RWPE1 (cell line): ENCODE measurements at places on chromosomes 2 and 18.
A peak's percentile ranks its signal among the peaks of the same experiment; 100 is the strongest.

DNA sequence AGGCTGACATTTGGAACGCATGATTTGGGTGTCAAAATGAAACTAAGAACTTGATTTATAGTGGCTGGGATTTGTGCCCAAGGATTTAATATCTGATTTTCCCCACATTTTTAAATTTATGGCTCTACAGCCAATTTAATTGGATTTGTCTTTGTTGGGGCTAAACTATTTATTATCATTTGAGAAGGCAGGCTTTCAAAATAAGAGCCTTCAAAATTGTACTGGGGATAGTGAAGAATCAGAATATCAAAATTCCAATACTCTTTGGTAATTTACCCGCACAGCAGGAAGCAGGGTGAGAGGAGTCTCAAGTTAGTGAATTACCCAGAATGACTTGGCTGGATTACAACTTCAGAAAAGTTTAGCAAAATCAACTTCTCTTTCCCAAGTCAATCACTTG lies 278.1 kb downstream of the LRATD1 start:
- no peak for DNase-seq

DNA sequence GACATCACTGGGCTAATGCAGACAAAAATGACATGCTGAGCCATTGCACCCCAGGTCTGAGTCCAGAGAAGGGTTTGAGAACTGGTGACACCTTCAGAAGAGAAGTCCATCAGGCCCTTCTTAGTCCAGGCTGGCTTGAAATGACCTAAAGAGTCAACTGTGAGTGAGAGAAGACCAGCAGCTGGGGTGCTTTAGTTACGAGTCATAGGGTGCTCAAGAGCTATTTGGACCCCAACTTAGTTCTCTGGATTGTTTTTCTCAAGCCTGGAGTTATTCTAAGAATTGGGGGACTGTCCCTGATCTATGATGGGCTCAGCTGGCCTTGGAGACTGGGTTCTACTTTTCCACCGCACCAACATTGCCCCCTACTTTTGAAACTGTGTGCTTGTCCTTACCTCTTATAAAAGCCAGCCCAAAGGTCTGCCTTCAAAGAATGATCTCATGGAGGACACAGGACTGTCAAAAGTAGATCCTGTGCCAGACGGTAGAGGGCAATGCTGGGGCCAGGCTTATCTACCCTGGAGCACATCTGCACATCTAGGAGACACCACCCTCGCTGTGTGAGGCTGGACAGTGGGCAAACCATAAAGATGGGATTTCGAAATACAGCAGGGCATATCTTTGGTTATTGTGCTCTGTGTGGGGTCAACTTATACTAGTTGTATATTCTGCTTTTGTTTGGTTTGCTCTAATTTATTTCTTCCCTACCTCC lies 333.0 kb upstream of the SLC14A2 start:
- DNase-seq, result no peak

DNA sequence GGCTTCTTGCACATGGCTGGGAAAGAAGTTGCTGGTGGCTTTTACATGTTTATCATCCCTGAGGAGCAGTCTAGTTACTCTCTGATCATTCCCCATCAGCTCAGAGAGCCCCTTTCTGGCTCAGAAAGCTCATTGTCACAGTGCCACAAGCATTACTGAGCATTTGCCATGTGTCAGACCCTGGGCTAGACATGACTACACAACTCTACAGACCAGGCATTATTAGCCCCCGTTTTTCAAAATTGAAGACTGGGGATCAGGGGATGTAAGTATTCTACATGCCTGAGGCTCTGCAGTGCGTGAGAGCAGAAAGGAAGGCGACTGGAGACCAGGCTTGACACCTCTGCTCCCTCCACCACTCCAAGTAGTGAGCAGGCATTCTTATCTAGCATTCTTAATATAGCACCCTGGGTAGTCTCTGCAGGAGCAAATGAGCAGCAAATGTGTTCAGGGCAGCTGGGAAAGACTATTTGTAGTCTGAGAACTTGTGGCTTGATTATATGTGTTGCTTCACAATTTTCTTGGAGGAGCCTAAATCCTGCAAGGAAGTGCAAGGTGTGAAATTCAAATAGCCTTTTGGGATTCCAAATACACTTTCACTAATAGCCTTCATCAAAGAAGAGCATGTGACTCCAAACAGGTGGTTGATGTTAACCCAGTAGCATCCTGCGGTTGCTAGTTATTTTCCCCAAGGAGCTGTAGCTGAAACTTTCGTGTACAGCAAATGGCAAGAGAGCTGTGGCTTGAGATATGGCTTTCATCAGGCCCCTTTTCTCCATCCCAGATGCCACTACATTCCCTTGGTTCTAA lies 143.2 kb downstream of the DDX1 start:
- no peak for DNase-seq

DNA sequence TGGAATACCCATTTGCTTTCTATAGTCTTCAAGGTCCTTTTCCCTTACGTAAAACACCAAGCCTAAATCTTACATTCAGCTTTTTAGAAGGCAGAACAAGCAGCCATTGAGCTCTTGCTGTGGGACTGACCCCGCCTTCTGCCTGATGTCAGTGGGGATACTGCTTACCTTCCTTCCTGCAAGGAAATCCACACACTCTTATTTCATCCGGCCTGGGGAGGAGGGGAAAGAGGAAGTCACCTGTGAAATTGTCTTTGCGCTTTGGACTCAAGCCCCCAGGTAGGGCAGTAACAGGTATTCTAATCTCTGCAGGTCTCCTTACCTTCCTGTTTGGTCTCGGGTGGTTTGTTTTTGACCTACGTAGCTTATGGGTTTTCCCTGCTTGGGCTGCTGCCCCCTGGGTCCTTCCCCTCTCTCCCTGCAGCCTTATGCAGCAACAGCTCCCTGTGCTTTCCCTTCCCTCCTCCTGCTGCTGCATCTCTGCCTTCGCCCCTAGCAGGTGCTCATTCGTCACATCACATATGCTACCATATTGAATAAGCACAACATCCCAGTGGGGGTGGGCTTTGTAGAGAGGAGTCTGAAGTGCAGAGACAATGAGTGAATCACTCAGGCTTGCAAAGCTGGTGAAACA lies 402.5 kb upstream of the TRIB2 start:
- DNase-seq, result no peak

DNA sequence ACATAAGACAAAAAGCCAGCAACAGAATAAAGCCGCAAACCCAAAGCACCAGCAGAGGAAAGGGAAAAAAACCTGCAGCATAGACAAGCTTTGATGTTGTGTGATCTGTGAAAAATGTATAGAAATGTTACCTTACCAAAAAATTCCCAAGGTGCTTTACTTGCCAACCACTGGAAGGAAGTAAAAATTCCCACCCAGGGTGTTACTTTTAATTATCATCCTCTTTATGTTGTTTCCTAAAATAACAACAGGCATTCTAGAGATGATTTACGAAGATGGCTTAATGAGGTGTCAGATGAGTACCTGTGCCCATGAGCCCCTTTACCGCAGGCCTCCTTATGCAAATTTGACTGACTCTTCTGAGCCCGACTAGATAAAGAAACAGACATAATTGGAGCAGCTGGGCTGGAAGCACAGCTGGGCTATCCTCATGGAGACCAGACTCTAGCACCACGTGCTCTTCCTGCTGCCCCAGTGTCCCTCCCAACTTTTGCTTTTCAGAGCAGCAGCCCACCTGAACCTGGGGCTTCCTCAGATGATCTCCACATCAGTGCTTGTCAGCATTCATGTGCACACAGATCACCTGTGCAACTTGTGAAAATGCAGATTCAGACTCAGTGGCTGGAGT lies 41.5 kb downstream of the SRSF7 start:
- DNase-seq, result no peak

DNA sequence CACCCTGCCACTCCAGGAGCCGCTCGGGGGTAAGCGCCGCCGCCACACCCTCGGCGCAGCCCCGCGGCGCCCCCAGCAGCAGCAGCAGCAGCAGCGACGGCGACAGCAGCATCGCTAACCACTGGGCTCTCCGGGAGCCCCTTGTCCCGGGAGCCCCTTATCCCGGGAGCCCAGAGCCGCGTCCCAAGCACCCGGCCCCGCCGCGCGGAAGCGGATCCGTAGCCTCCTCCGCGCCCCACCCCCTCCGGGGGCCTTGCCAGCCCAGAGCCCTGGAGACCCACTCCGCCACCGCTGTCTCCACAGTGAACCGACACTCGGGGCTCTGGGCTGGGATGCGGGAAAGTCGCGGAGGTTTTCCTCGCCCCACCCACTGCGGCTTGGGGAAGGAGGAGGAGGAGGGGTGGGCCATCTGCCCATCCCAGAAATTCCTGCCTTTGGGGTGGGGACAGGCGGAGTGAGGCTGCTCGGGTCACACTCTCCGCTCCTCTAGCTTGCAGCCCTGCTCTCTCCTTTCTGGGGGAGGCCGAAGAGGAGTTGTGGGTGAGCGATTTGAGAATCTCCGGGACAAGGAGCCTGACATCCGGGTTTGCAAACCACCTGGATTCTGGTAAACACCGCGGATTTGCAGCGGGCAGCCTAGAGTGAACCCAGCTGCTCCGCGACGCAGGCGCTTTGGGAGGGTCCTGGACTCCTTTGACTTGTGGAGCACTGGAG lies at the start of gene PLA2R1:
Gene PLA2R1, minus strand, starts transcription at position 324 of the 714 bp plus-strand sequence. Its CDS starts 212 bp downstream, at position 112.
- DNase-seq, result peak; percentile 77

DNA sequence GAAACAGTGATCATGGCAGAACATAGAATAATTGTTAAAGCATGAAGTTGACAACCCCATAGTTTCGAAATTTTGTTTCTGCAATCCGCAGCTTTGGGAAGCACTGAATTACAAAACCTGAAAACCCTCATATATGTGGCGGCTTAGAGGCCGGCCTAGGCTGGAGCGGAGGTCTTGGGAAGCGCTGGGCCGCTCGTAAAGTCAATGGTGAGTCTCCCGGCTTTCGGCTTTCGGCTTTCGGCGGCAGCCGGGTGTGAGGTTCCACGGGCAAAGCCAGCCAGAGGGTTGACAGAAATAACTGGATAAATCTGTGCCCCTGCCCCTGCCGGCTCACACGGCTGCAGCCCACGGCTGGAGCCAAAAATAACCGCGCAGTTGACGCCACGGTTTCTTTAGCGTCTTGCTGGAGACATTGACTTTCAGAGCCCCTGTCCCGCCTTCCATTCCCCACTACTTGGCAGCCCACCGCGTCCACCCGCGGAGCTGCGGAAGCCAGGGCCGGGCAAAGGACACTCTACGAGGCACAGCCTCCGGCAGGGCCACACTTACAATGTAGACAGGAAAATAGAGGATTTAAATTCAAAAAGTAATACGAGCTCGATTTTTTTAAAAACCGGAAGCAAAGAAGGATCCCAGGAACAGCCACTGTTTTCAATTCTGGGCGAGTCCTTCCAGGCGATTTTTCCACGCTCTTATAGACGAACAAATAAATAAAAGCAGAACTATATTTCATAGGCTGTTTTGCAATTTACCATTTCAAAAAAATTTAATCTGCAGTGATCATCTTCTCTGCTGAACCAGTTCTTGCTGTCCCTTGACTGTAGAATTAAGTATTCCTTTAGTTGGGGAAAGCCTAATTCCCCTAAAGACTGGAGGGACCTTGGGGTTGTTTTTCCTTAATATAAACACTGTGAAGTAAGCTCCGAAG lies 28.3 kb upstream of the ATP6V1B1 start:
- DNase-seq, result no peak

DNA sequence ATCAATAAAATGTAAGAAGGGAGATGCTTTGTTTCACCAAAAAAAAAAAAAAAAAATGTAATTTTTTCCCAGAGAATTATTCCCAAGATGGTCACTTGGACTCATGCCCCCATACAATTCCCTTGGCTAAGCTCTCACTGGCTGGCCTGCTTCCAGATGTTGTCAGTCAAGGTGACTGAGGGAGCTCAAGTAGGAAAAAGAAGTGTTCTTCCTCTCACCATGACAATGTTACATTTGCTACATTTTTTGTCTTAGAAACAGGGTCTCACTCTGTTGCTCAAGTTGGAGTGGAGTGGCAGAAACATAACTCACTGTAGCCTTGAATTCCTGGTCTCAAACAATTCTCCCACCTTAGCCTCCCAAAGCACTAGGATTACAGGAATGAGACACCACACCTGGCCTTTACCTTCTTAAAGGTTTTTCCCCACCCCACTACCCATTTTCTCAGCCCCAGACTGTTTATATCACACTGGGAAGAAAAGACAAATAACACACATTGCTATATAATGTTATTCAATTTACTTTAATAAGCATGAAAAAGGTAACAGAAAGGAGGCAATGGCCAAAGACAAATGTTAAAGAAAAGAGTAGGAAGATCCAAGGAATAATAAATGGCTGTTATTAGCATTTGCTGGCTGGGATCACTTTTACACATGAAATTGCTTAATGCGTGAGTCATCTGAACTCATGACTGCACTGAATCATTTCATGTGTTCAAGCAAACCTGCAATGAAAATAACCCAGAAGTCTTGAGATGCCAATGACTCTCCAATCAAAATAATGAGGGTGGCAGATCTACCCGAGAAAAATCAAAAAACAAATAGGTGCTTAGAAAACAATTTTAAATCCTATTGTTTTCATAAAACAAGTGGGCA lies 45.2 kb downstream of the ACVR1 start:
- DNase-seq, result peak; percentile 81

DNA sequence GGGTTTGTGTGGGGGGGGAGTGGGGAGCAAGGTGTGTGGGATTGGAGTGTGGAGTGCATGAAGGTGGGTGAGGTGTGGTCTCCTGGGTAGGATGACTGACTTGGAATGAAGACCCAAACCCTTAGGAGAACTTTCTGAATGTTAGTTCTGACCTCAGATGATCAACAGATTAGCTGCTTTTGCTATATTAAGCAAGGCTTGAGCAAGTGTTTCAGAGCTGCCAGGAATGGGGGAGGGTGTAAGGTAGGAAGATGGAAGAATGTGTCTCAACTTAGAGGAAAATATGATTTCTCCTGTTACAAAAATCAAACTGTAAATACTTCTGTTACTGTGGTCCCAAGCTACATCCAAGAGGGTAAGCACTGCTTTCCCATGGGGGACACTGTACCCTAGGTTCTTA lies 273.6 kb downstream of the TGIF1 start:
- DNase-seq, result no peak

GRCh38 chr2:181648478-181649155 lies 8.3 kb downstream of the CERKL start:
- DNase-seq, result no peak

- DNase-seq, result no peak
These were observed 19.9 kb downstream of the WDSUB1 start for GRCh38 chr2:159266554-159266953.

DNA sequence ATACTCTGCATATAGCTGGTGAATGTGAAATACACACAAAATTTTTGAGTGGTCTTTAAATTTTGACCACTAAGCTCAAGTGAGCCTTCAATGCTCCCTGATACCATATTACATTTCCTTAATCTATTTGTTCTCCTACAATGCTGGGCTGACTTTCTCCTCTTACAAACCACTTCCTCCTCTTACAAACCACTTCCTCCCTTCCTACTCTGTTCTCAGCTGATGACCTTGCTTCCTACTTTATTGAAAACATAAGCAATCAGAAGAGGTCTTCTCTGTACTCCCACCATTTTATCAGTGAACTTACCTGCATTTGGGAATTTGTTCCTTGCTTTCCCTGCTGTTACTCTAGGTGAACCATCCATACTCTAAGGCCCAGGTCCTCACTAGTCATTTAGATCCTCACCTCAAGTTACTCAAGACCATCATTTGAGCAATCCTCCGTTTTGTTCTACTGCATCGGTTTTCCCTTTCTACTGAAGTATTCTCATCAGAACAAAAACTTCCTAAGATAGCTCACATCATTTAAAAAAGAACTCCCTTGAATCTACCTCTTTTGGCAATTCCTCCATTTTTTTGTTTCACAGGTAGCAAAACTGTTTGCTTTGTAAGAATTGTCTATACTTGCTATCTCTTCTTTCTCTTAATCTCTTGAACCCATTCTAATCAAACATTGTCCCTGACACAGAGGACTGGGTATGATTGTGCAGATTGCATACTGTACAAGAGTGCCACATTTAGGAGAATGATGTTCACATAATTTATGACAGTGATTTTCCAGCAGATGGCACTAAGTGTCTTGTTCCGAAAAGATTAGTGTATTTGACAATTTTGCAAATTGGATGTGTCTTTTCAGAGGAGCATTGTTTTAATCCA lies 96.5 kb downstream of the EPB41L5 start:
- DNase-seq, result peak; percentile 30

- DNase-seq, result no peak
These were observed 56.3 kb upstream of the HPCAL1 start for GRCh38 chr2:10246370-10246769.
